K562 (cell line): ENCODE measurements at places on chromosomes 7 and 10. TPM values are rescaled to one million over a fixed set of nuclear protein-coding genes. Genes with fewer than 3 reads are reported as not detected.

Gene TLX1
- total RNA-seq: 0.33 and 0.47 TPM in 2 replicates

Gene AOAH
- total RNA-seq: 0.18 TPM in 1 of 2 replicates, not detected in the other

Gene SUFU
- 6.3 and 6.8 TPM in 2 replicates for total RNA-seq

Gene NEURL1
- 0.11 and 0.20 TPM in 2 replicates for total RNA-seq

Gene CAMK1D
- 0.09 and 0.24 TPM in 2 replicates for total RNA-seq

Gene PLEKHA8
- total RNA-seq: 14.6 and 16.3 TPM in 2 replicates

Gene LRIT1
- total RNA-seq: not detected in 2 replicates

Gene EPHB6
- total RNA-seq: 13.2 and 19.1 TPM in 2 replicates

Gene GBF1
- 25.0 and 28.0 TPM in 2 replicates for total RNA-seq

Gene TEX47
- total RNA-seq: not detected in 2 replicates

Gene CLRN3
- total RNA-seq: not detected in 2 replicates

Gene OR2A2
- total RNA-seq: not detected in 2 replicates

Gene UNCX
- total RNA-seq: not detected in 2 replicates

Gene GRB10
- 77.7 and 88.5 TPM in 2 replicates for total RNA-seq

- H3K27ac ChIP-seq: no peak overlapping the region
- H3K36me3 ChIP-seq: no peaks in the 10 kb centered on the region
- DNase-seq: no peak
- no peak overlapping the region for H3K4me3 ChIP-seq
- H3K4me1 ChIP-seq: no peaks in the 10 kb centered on the region
These were observed 38.4 kb downstream of the CARD11 start for GRCh38 chr7:3005257-3005656.

DNA sequence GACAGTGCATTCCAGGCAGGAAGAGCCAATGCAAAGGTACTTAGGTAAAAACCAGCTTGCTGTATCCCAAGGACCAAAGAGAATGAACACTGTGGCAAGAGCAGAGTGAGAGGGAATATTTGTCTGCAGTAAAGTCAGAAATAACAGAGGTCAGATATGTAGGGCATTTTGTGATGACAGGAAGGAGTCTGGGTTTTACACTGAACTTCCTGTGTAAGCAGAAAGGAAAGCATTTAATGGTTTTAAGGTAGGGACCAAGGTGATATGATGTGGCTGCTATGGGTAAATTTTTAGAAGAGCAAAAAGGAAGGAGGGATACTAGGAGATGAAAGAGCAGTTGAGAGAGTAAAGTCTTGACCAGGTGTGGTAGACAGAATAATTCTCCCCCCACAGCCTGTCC, 10.1 kb downstream of the ABCB1 start:
- no peak for DNase-seq
- H3K27me3 ChIP-seq: no peaks in the 10 kb centered on the region
- H3K4me3 ChIP-seq: no peak overlapping the region
- no peak overlapping the region for H3K27ac ChIP-seq
- no peaks in the 10 kb centered on the region for H3K4me1 ChIP-seq

GRCh38 chr7:117249696-117250095, 73.2 kb downstream of the WNT2 start:
- no peaks in the 10 kb centered on the region for H3K36me3 ChIP-seq
- peaks cover 24% of the 10 kb centered on the region for H3K27me3 ChIP-seq
- no peaks in the 10 kb centered on the region for H3K4me1 ChIP-seq
- no peak overlapping the region for H3K27ac ChIP-seq

DNA sequence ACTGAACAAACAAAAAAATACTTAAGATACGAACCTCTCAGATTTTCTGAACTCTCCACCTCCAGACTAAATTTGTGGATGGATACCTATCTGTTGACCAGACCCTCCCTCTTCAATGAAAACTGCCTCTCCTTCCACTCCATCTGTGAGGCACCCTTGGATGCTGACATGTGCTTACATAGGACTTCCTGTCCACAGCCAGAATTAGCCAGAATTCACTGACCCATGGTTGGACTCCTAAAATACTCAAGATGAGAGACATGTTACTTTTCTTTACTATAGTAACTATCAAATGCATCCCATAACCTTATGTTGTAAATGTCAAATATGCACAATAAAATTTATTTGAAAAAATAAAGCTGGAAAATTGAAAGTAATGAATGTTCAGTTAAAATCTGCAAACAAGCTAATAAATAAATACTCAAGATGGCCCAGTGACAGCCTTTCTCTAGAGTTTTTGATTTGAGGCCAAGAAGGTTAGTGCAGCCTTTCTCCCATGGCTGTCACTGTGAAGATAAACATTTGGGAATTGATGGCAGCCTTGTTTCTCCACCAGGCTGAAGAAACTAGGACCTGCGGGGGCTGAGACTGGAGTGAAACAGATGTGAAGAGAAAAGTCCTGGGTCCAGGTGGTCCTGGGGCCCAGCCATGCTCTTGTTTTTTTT, 287.0 kb downstream of the ZEB1 start:
- H3K27me3 ChIP-seq: no peaks in the 10 kb centered on the region
- no peak overlapping the region for H3K27ac ChIP-seq
- no peak for DNase-seq
- no peak overlapping the region for H3K4me3 ChIP-seq
- peaks cover 13% of the 10 kb centered on the region for H3K4me1 ChIP-seq

- DNase-seq: no peak
- H3K27me3 ChIP-seq: no peaks in the 10 kb centered on the region
- no peaks in the 10 kb centered on the region for H3K36me3 ChIP-seq
These were observed 25.6 kb upstream of the GRID1 start for GRCh38 chr10:86391986-86392722.

GRCh38 chr10:9450801-9451200, 1396.3 kb downstream of the GATA3 start:
- H3K4me3 ChIP-seq: no peak overlapping the region
- H3K27ac ChIP-seq: no peak overlapping the region
- no peaks in the 10 kb centered on the region for H3K27me3 ChIP-seq

- H3K4me1 ChIP-seq: no peaks in the 10 kb centered on the region
- no peak for DNase-seq
- H3K27ac ChIP-seq: no peak overlapping the region
These were observed 84.2 kb upstream of the CREB5 start for GRCh38 chr7:28328146-28328545.

DNA sequence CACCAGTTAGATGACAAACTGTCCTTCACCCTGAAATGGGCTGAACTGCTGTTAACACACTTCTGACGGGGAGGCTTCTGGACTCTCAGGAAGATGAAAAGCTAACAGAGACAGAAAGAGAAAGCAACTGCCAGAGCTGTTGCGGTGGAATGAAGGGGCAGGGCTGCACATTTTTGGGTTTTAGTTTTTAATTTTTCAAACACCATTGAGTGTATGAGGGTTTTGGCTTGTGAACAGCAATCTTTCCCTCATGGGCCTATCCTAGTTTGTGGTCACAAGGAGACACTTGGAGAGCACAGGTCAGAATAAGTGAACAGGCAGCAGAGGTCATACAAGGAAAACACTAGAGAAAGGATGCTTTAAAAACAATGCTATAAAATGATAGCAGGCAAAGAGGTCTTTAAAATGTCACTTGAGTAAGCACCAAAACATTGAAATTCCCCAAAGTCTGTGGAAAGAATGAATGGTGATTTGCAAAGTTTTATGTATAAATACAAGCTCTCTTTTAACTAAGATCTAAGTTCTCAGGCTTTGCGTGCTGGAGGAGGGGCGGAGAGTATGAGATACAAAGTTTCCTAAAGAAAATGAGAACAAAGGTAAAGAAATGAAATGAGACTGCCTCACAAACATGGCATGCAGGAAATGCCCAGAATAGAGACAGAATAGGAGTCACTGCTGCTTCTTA, 101.4 kb upstream of the GLI3 start:
- H3K36me3 ChIP-seq: no peaks in the 10 kb centered on the region
- H3K27ac ChIP-seq: no peak overlapping the region
- no peaks in the 10 kb centered on the region for H3K4me1 ChIP-seq

GRCh38 chr10:88848499-88848898, 3.1 kb downstream of the ANKRD22 start:
- no peaks in the 10 kb centered on the region for H3K4me1 ChIP-seq
- DNase-seq: no peak
- H3K4me3 ChIP-seq: no peak overlapping the region
- no peaks in the 10 kb centered on the region for H3K36me3 ChIP-seq
- no peak overlapping the region for H3K27ac ChIP-seq
- H3K27me3 ChIP-seq: no peaks in the 10 kb centered on the region

- H3K27ac ChIP-seq: no peak overlapping the region
- no peak for DNase-seq
- no peaks in the 10 kb centered on the region for H3K36me3 ChIP-seq
These were observed 25.3 kb upstream of the ANKRD2 start for GRCh38 chr10:97547271-97547600.

DNA sequence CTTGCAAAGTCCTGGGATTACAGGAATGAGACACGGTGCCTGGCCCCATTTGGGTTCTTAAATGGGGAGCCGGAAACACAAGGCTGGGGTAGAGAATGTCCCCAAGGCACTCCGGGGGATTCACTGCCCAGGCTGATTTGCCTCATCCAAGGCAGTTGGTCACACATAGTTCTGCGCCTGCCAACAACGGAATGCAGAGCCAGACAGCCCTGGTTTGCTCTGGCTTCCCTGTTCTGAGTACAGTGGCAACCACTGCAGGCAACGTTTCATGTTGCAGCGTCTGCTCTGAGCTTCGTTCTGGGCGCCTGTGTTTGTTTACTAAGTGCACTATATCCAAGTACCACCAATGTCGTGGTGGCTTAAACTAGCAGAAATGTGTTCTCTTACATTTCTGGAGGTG, 61.7 kb upstream of the C1QL3 start:
- DNase-seq: no peak
- no peaks in the 10 kb centered on the region for H3K36me3 ChIP-seq
- H3K4me1 ChIP-seq: no peaks in the 10 kb centered on the region
- no peak overlapping the region for H3K27ac ChIP-seq
- no peak overlapping the region for H3K4me3 ChIP-seq
- peaks cover 7% of the 10 kb centered on the region for H3K27me3 ChIP-seq

DNA sequence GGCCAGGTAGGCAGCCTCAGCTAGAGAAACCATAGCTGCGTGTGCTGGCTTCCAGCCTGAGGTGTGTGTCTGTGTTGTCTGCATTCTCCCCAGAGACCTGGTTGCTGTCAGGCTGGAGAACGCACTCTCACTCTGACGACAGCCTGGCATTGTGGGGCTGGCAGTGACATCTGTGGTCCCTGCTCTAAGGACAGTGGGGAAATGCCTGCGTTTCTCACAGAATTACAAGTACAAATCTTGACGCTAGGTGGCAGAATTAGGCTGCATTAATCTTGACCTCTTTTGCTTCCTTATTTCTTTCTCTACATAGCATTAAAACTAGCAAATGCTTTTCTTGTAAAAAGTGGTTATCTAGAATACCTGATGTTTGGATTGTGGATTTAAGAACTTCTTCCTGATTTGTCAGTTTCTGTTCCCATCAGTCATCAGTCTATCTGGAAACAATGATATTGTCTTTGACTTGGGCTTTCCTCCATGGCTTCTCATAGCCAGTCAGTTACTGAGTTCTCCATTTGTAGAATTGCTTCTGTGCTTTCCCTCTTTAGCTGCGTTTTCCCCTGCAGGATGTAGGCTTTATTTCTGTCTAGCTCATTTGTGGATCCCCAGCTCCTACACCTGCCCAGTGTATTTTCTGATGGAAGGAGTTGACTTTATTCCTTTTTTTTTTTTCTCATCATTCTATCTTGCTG, 86.0 kb downstream of the FANK1 start:
- H3K36me3 ChIP-seq: no peaks in the 10 kb centered on the region
- no peak overlapping the region for H3K27ac ChIP-seq
- H3K4me3 ChIP-seq: no peak overlapping the region
- no peaks in the 10 kb centered on the region for H3K27me3 ChIP-seq
- no peaks in the 10 kb centered on the region; the same call in 1 of the 2 replicates for H3K4me1 ChIP-seq
- peak; percentile 8 for DNase-seq

DNA sequence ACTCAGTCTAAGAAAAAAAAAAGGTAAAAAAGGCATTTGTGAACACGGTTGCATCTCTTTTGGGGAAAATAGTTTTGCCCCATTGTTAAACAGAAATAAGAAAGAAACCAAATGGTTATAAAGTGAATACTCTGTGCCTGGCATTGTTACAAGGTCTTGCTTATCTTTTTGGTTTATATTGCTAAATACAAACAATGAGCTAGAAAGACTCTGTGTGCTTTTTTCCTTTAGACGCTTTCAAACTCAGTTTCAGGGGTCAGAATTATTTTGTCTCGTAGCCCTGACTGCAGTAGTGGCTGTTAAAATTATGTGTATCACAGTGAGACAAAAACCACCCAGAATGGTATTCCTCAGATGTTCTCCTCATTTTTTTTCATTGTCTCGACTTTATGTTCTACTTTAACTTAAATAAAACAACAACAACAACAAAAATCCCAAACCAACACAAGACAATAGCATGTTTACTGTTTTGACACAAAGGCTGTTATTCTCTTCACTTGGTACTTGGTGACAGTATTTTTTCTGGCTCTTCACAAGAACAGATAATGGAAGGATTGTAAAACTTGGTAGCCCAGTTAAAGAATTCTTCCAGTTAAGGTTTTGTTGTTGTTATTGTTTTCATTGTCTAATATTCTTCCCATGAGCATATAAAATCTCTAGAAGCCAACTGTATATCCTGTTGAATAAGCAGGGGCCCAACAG, 190.1 kb downstream of the PLXDC2 start:
- H3K27ac ChIP-seq: no peak overlapping the region
- no peak for DNase-seq
- no peaks in the 10 kb centered on the region for H3K4me1 ChIP-seq
- H3K4me3 ChIP-seq: no peak overlapping the region
- H3K27me3 ChIP-seq: no peaks in the 10 kb centered on the region

- no peaks in the 10 kb centered on the region for H3K27me3 ChIP-seq
- H3K27ac ChIP-seq: no peak overlapping the region
- no peak overlapping the region for H3K4me3 ChIP-seq
- no peaks in the 10 kb centered on the region for H3K36me3 ChIP-seq
These were observed 32.8 kb downstream of the IL15RA start for GRCh38 chr10:5944389-5945189.

GRCh38 chr10:78543749-78544362, 510.2 kb downstream of the RPS24 start:
- no peak overlapping the region for H3K27ac ChIP-seq
- H3K4me1 ChIP-seq: no peaks in the 10 kb centered on the region
- no peak for DNase-seq
- H3K4me3 ChIP-seq: no peak overlapping the region

GRCh38 chr10:74165530-74165901, 14.5 kb downstream of the ADK start:
- no peak overlapping the region for H3K4me3 ChIP-seq
- no peaks in the 10 kb centered on the region for H3K36me3 ChIP-seq
- DNase-seq: peak; percentile 40

DNA sequence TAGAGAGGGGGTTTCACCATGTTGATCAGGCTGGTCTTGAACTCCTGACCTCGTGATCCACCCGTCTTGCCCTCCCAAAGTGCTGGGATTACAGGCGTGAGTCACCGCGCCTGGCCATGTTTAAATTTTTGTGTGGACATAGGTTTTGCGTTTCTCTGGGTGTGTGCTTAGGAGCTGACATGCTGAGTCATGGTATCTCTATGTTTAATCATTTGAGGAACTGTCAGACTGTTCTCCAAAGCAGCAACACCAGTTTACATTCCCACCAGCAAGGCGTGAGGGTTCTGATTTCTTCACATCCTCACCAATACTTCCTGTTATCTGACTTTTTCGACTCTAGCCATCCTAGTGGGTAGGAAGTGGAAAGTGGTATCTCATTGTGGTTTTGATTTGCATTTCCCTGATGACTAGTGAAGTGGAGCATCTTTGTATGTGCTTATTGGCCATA, 153.7 kb downstream of the DNAJB6 start:
- peaks cover 3% of the 10 kb centered on the region; the same call in 1 of the 2 replicates for H3K4me1 ChIP-seq
- no peaks in the 10 kb centered on the region for H3K36me3 ChIP-seq
- H3K27me3 ChIP-seq: peaks cover 53% of the 10 kb centered on the region
- H3K27ac ChIP-seq: no peak overlapping the region
- no peak overlapping the region for H3K4me3 ChIP-seq
